Activated CD4-positive, alpha-beta T cell treated with anti-CD3 and anti-CD28 coated beads, Interleukin-2, amount 10 ng/mL, durations not matched to agents 24 days and 14 days (primary cell): ENCODE measurements at places on chromosomes 13 and 19. TPM values are rescaled to one million over a fixed set of nuclear protein-coding genes. Genes with fewer than 3 reads are reported as not detected.

Gene MRPL4
- total RNA-seq, result 163 and 174 TPM in 2 replicates

GRCh38 chr19:33809960-33810359 lies 13.3 kb downstream of the KCTD15 start:
- H3K4me3 ChIP-seq, result no peak overlapping the region
- no peak overlapping the region for H3K27ac ChIP-seq
- no peaks in the 10 kb centered on the region for H3K27me3 ChIP-seq
- DNase-seq, result no peak

- no peak within 1 kb of the TSS for H3K27ac ChIP-seq
- H3K4me1 ChIP-seq, result peaks cover 3% of the 10 kb centered on the region
- peaks cover 21% of the 10 kb centered on the region for H3K27me3 ChIP-seq
- DNase-seq, result no peak
These were observed at the start of gene PTPRH for GRCh38 chr19:55208880-55209692. TSS of gene PTPRH (minus strand) at chr19:55209501. CDS start at chr19:55209433, 68 bp downstream.

DNA sequence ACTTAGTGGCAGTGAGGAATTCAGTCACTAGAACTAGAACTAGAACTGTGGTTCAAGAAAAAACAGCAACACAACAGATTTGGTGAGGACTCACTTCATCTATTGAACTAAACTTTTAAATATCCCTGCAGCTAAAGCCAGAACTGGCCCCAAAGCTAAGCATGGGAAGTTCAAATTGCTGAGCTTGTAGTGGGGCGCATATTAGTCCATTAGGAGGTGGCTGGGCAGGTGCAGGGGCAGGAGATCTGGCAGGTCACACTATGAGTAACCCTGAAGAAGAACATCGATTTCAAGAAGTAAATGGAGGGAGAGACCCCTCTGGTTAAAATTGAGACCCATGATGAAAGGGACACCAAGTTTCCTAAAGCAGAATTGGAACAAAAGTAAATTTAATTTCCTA lies 73.8 kb upstream of the UBAC2 start:
- no peak overlapping the region for H3K4me3 ChIP-seq
- DNase-seq, result no peak
- H3K36me3 ChIP-seq, result no peaks in the 10 kb centered on the region
- H3K27me3 ChIP-seq, result peaks cover 2% of the 10 kb centered on the region
- H3K4me1 ChIP-seq, result peaks cover 22% of the 10 kb centered on the region
- no peak overlapping the region for H3K27ac ChIP-seq
